ENCODE measurements at places on chromosomes 1 and 21.
A peak's percentile ranks its signal among the peaks of the same experiment; 100 is the strongest.

DNA sequence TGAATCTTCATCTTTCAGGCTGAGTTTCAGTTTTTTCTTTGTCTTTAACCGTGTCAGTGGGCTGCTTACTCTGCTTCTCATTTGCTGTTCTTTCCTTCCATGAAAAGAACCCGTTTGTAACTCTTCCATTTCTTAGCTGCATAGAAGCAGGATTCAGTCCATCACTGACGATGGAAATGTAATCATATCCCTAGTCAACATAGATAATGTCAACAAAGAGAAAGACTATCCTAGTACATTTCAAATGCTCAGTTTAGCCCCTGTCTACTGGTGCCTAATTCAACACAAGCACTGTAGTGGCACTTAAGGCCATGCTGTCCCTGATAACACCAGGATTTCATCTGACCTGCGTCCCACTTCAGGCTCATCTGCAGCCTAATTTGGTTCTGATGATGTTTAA lies 376 bp downstream of the GBP1 start:
- no peak for DNase-seq

DNA sequence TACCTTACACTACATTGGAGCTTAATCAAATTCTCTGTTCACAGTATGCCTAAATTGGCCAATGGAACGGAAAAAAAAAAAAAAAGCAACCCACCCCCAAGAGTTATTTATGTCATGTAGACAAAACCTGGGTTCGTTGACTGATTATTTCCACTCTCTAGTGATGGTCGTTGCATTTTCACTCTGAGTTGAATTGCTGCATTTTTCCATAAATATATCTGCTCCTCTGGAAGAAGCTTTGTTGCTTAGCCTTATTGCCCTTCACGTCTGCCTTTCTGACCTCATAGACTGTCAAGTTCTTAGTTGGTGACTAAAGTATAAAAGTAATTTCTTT lies 90.2 kb upstream of the RUNX1 start:
- no peak for DNase-seq

DNA sequence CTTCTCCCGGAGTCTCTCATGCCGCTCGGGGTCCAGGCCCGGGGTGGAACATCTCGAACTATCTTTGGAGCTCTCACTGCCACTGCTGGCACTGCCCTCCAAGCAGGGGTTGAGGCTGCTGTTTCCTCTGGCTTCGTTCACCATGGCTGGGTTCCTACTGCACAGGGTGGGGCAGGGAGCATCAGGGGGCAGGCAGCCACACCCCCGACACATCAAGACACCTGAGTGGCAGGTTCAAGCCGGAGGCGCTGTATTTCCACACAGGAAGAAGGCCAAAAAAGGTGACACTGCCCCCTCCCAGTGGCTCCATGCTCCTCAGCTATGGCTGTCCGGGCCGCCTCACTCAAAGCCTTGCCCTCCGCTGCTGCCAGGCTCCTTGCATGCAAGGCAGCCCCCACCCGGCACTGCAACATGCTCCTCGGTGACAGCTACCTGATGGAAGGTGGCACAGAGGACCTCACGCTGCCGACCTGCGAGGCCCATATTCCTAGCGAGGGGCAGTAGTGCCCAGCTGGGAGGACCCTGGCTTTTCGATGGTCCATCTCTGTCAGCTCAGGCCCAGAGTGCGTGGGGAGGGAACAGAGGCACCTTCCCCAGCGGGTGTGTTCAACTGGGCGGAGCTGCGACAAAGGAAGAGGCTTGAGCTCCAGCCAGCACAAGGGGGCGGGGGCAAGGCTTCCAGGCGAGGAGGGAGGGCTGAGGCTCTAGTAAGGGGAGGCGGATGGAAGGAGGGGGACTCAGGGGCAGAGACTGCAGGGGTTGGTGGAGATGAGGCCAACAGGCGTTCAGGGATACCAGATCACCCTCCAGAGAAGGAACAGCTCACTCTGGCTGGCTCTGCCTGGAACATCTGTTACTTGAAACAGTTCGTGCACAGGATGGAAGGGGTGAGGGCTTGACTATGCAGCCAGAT lies 2.5 kb downstream of the MTHFR start:
- DNase-seq: peak; percentile 76

- DNase-seq: no peak
These were observed 17.0 kb upstream of the HMGB4 start for GRCh38 chr1:33846861-33847260.

DNA sequence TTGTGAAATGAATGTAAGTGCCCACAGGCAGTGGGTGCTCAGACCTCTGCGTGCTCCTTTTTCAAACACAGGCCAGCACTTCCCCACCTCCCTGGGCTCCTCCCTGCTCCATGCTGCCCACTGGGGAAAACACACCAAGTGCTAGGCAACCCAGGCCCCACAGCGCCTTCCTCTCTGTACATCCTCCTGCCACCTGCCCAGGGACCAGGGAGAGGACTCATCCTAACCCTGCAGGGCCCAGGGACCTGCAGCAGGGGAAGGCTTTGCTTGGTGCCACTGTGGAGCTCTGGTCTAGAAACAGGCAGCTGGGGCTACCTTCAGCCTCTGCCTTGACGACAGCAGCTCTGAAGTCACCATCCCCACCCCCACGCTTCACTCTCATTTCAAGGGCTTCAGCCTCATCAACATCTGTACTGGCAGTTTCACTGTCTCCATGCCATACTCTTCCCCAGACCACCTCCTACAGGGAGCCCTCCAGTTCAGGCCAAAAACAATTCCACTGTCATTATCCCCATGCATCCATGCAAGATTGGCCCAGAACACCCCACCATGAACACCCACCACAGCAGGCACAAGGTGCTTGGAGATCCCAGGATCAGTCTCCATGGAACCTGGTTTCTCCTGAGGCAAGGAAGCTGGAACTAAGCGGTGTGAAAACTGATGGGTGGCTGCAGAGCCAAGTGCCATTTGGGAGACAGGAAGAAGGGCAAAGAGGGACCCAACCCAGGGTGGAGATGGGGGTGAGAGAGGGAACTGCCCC lies 1.1 kb downstream of the IGSF8 start:
- no peak for DNase-seq

Data from HS-27A (cell line).